NCI-H1930 (cell line): ENCODE measurements at places on chromosomes 7 and 10.

- DNase-seq, result no peak
Measured at GRCh38 chr7:39741942-39742623, 118.7 kb downstream of the RALA start.

DNA sequence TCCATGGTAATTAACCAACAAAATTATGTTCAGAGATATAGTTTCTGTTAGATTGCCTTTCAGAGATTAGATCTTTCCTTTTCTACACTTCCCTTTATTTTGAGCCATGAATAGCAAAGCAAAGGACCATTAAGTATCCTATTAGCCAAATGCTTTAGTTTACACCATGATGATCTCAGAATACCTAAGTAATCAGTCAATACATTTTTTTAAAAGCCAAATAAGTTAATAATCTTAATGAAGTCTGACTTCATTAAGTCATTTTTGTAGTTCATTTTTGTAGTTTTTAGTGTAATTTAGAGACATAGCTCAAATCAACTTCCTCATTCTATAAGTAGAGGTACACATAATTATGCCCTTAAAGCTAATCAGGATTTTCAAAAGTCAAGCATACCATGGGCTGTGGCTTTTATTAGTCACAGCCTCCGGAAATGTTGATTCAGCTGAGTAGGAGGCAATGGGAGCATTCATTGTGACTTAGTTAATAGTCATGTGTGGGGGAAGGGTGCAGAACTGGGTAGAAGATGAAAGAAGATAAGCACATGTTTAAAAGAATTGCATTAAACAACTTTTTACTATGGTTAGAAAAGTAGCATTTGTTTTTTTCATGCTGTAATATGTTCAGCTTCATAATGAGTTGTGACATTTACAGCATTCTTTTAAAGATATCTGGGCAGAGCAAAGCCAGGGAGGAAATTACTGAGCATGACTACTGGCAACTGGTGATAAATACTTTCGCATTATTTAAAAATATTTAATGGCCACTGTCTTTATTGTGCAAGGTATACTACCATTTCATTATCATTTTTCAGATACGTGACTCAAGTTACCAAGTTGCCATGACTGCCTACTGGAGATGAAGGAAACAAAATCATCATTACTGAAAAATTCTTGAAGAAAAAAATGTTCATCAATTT, 57.3 kb upstream of the CCDC71L start:
- no peak for DNase-seq

DNA sequence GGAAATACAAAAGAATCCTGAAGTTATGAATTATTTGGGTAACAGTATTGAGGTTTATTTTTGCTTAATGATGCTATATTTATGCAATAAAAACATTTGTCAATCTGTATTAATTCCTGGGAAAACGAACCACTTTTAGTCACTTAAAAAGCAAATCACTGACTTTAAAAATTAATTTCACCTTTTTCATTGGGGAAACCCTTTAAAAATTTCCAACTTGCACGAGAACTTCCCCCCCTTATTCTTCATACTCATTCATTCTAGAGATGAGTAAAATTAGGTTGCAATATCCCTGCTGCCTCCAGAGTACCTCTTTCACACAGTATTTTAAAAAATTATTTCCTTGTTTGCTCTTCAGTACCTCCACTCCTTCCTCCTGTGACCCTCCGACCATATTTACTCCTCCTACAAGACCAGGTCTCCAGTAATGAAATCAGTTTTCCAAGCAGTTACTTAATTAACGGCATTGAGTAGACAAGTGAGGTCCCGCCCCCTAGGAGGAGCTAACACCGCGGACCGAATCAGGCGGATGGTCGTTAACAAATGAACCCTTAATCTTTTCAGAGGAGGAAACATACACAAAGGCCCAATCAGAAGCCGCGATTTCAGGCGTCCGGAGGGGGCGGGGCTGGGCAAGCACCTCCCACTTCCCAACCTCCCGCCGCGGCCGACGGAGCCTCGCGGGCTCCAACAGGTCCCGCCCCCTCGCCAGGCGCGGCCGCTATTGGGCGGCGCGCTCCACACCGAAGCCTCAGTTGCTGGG, 465 bp upstream of the TRIM24 start:
- peak; percentile 97 for DNase-seq

GRCh38 chr10:112383325-112383724, 9.4 kb downstream of the ACSL5 start:
- no peak for DNase-seq

DNA sequence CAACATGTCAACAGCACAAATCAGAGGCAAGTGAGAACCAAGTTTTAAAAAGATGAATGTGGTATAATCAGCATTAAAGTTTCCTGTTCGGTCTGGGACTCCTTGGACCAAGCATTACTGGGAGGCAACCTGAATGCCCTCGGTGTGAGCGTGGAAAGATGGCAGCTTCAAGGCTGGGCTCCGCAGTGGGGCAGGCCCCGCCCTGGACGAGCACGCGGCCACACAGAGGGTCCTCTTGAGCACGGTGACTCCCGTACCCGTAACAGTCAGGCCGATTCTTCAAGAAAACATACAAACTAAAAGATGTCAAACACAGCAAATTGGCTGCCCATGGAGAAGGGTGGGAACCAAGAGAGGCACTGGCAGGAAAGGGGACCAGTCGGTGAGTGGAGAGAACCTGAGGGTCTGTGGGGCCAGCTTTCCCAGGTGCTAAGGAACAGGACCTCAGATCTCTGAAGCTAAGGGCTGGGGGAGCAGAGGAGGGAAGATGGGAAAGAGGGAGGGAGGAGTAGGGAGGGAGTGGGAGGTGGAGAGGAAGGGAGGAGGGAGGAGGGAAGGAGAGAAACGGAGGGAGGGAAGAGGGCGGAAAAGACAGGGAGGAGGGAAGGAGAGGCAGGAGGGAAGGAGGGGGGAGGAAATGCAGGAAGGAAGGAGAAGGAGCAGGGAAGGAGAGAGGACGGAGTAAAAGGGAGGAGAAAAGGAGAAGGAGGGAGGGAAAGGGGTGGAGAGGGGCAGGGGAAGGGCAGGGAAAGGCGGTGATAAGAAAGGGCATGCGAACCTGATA, 71.2 kb upstream of the FAM20C start:
- DNase-seq, result no peak

DNA sequence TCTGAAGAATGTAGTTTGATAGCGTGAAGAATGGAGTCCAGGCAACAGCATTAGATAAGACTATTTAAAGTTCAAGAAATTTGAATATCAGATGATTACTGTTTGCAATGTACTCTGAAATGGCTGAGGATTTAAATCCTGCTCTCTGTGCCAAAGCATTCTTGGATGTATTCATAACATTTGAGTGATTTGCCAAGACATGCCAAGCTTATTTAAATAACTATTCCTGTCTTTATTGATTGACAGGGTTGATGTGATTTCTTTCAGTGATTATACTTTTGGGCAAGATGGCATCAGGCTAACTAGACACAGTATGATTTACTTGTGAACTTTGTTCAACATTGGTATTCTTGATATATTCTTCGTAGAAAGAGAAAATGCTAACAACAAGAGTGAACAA, 168.7 kb downstream of the GNAI1 start:
- no peak for DNase-seq

- DNase-seq, result no peak
Measured at GRCh38 chr10:119478811-119479341, 63.6 kb downstream of the RGS10 start.

GRCh38 chr7:20351901-20352300, 21.2 kb downstream of the ITGB8 start:
- no peak for DNase-seq

- DNase-seq, result no peak
Measured at GRCh38 chr7:27901028-27901760, 161.2 kb downstream of the TAX1BP1 start.

- DNase-seq, result no peak
Measured at GRCh38 chr10:30413996-30414576, 19.9 kb upstream of the MAP3K8 start.

- DNase-seq, result no peak
Measured at GRCh38 chr10:98382691-98383101, 32.3 kb downstream of the PYROXD2 start.

DNA sequence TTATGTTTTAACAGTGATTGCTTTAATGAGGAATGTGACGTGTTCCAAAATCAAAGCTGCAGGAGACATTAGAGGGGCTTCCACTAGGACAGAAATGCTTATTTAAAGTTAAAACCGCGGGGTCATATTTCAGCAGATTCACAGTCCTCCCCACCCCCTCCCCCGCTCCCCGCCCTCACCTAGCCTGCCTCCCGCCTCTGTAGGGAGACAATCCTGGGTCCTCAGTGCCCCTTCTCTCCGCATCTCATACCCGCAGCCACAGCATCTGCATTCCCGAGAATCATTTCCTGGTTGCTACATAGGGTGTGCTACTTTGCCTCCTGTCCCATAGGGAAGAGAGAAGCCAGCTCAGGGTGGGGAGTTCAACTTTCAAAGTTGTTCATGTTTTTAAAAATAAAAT, 3.1 kb upstream of the DRGX start:
- no peak for DNase-seq

DNA sequence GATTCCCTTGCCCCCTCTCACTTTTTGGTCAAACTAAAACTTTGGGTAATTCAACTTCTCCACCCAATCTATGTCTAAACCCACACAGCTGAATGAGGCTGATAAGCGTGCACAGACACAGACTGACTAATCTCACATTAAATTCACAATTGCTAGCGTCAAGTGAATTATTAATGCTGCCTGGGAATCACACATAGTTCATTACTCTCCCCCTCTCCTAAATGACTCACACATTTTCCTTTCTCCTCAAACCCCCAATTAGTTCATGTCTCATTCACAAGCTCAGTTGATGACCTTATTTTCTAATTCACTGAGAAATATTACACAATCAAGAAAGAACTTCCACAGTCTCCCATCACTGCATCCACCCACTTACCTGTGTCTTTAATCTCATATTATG, 14.5 kb downstream of the KLF14 start:
- no peak for DNase-seq

- DNase-seq, result no peak
Measured at GRCh38 chr10:133151543-133151972, 8.5 kb upstream of the KNDC1 start.

GRCh38 chr7:4690953-4691856, 9.1 kb downstream of the FOXK1 start:
- no peak for DNase-seq

- no peak for DNase-seq
Measured at GRCh38 chr7:75638594-75639070, 100.1 kb downstream of the HIP1 start.

DNA sequence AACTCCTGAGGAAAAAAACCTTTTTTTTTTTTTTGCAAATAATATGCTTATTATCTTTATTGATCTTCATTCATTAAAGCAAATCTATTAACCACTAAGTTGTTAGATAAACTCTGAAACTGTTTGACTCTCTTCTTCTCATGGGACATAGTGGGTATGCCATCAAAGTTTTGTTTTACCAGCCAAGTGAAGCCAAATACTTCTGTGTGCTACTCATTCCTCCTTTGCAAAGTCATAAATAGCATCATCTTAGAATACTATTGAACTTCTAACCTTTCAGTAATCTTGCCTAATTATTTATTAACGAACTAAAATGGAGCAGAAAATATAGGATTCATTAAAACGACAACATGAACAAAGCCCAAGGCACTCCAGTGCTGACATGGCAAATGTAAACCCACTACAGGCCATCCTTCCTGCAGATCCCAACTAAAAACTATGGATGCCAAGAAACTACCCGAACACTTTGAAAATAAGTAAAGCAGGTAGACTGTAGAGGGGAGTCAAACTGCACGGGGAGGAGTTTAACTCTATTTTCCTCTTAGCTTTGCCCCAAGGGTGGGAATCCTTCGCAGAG, 61.2 kb upstream of the ODAD2 start:
- no peak for DNase-seq

DNA sequence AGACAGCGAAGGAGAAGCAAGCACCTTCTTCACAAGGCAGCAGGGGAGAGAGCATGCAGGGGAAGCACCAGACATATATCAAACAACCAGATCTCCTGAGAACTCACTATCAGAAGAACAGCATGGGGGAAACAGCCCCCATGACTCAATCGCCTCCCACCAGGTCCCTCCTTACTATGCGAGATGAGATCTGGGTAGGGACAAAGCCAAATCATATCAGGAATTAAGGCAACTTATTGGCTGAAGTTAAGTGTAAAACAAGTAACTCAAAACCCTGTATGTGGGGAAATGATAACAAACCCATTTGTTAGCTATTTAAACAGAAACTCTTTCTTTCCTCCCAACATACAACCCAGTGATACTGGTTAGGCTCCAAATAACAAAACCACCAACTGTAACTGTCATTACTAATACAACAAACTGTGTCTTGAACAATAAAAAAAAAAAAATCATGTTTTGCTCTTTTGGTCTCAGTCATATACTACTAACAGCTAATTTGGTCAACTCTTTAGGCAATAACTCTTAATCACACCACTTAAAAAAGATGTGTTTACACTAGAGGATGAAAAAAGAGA, 57.8 kb downstream of the MINDY3 start:
- DNase-seq, result no peak

DNA sequence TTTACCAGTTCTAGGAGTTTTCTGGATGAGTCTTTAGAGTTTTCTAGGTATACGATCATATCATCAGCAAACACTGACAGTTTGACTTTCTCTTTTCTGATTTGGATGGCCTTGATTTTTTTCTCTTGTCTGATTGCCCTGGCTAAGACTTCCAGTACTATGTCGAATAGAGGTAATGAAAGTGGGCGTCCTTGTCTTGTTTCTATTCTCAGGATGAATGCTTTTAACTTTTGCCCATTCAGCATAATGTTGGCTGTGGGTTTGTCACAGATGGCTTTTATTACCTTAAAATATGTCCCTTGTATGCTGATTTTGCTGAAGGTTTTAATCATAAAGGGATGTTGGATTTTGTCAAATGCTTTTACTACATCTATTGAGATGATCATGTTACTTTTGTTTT, 223.2 kb upstream of the COBL start:
- DNase-seq, result no peak

DNA sequence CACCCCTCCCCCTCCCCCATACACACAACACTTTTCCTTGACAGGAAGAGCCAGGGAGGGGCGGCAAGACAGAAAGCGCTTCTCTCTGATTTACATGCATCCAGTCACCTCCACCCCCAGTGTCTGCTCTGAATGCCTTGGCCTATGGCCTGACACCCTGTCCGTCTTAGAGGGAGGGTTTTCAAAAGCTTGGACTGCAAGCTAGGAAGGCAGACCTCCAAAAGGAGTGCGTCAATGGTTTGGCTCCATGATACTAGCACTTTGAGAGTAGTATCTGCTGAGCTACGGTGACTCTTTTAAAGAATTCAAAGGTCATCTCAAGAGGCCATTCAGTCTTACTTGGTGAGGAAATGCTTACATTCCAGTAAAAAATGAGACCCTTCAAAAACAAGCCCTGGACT, 20.3 kb upstream of the PAX2 start:
- no peak for DNase-seq

GRCh38 chr10:11894381-11895107, 71.4 kb downstream of the PROSER2 start:
- no peak for DNase-seq

DNA sequence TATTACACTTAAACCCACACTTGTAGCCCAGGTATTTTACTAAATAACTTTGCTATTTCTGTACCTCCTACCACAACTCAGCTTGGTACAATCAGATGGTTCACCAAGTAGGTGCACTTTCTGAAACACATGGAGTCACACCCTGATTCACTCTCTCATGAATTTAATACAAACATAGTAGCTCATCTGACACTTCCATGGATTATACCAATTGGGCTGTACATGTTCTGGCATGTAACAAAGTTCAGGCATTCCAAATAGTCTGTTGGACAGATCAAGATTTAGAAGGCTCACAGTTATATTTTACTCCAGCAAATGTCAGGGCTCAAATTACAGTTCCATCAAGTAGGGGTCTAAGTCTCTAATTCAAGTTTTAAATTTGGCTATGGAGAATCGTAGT, 62.2 kb upstream of the RNF148 start:
- no peak for DNase-seq

GRCh38 chr10:34607894-34608293, 207.2 kb downstream of the PARD3 start:
- no peak for DNase-seq
